ENCODE measurements at places on chromosomes 11 and 22.

DNA sequence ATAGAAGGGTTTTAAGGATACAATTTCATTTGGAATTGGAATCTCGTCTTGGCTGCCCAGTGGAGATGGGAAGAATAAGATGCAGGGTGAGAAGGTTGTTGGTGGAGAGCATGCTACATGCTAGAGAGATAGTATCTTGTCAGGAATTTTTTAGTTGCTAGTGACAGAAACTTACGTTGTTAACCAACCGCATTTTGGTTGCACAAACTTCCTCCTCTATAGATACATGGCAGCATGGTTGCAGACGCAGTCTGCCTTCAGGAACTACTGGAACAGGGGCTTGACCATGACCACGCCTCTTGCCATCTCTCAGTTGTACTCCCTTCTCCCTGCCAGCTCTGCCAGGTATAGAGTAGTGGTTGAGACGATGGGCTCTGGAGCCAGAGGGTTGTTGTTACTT lies 13.5 kb upstream of the CCDC90B start:
- no peak for DNase-seq

GRCh38 chr22:20013382-20013871 lies 3.2 kb downstream of the ARVCF start:
- DNase-seq: no peak

DNA sequence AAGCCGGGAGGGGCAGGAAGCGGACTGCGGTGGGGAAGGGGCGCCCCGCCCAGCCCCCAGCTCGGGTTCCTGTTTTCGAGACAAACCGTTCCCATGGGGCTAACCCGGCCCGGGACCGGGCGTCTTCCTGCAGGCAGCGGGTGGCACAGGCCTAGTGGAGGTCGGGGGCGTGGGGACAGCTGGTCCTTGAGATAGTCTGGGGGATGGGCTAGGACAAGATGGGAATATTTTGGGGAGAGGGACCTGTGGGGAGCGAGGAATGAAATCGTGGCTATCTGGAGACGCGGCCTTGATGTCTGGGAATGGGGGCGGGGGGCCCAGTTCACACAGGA lies 1.2 kb upstream of the RASGRP2 start:
- DNase-seq: peak; percentile 54

DNA sequence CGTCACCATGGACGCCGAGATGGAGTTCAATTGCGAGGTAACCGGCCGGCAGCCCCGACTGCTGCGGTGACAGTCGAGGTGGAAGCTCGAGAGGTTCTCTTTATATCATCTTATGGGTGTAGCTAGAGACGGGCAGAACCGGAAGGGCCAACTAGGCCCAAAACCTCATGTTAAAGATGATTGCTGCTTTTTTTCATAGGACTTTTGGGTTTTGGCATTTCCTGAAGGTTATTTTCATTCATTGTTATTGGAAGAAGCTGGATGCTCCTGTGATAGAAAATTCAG lies 585 bp downstream of the NF2 start:
- no peak for DNase-seq

GRCh38 chr11:93822359-93822758 lies 28.1 kb downstream of the VSTM5 start:
- DNase-seq: no peak

DNA sequence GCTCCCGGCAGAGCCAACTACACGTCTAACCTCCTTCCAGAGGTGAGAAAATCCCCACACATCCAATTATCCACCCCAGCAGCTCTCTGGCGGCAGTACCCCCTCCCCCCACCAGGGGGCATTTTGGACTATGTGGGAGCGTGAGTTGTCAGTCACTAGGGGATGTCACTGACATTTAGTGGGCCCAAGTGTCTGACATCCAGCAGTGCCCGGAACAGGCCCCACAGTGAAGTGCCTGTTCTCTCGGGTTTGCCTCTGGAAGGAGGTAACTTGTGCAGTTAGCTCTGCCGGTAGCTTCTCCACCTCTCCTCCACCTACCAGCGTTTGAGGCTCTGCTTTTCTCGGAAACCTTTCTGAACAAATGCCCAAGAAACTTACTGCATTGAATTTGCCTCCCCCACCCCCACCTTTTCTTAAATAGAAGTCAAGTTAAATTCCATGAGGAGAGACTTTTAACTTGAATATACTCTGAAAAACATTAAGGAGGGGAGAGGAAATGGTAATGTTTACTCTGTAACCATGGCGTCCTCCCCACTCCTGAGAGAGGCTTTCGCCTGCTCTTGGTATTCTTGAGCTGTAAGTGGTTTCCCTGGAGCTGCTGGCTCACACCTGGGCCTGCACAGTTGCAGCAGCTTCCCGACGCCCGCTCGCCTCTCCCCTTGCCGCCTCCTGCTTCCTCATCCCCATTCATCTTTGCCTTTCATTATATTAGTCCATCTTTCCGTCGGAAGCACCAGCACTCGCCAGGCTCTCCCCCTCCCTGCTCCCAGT lies 112.8 kb downstream of the WNT7B start:
- peak; percentile 37 for DNase-seq

GRCh38 chr22:21707677-21708076 lies 27.9 kb downstream of the YPEL1 start:
- no peak for DNase-seq

- DNase-seq: no peak
Measured at GRCh38 chr11:34775417-34775888, 140.7 kb downstream of the APIP start.

DNA sequence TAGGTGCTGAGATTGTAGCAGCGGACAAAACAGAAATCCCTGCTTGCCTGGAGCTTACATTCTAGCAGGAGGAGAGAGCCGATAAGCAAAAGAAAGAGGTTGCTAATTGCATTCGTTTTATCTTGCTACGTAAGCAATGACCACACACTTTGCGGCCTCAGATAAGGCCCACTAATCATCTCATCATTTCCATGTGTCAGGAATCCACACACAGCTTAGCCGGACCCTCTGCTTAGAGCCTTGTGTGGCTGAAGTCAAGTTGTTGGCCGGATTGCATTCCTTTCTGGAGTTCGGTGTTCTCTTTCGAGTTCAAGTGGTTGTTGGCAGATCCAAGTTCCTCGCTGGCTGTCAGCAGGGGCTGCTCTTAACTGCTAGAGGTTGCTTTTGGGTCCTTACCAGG lies 101.6 kb downstream of the CHST1 start:
- DNase-seq: no peak

- DNase-seq: no peak
Measured at GRCh38 chr11:109040303-109040702, 375.4 kb downstream of the DDX10 start.

DNA sequence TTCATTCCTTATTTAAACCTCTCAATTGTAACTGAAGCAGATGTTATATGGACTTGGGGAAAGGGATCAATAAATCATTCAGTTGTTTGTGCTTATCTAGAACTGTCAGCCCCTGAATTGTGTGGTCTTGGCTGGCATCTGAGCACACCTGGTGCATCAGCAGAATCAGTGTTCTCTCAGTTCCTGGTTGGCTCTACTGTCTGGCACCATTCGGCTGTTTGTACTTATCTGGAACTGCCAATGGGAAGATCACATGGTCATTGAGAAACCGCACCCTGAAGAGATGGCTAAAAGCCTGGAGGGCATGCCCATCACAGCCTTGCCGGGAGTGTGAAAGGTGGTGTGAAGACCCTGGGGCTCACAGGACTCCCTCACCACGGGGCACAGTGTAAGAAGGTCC lies 37.1 kb upstream of the EHF start:
- DNase-seq: no peak

DNA sequence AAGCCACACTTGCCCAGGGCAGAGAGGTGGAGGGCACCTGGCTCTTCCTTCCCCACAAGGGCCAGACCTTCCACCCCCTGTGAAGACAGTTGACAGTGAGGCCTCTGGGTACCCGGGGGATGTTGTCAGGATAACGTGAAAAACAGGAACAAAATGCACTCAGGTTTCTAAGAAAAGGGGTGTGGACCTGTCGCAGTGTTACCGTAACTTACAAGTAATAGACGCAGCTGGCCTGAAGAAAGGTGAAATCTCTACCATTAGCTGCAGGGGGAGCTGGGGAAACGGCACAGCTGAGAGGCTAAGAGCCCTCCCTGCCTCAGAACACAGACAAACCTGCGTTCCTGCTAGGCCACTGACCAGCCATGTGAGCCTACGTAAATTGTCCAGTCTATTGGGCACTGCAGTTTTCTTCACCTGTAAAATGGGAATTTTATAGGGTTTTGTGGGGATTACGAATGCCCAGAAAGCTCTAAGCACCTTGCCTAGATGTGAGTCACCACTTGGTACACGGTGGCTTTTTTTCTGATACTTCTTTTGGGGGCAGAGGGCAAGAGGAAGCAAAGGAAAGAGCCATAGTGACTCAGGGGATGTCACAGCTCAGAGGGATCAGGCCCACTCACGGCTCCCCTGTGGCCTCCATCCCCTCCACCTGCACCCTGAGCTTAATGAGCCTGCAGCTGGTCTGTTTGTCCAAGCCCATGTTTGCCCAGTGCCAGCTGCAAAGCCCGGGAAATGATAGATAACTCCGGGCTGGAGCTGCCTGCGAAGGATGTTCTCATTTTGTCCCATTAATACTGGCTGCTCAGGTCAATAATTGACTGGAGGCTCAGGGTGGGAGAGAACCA lies 18.4 kb upstream of the CABP7 start:
- DNase-seq: no peak

GRCh38 chr11:21446939-21447590 lies 745.8 kb upstream of the ANO5 start:
- no peak for DNase-seq

GRCh38 chr11:111549196-111549868 lies 8.8 kb downstream of the LAYN start:
- DNase-seq: no peak

- no peak for DNase-seq
Measured at GRCh38 chr11:11057472-11057854, 199.6 kb upstream of the ZBED5 start.

DNA sequence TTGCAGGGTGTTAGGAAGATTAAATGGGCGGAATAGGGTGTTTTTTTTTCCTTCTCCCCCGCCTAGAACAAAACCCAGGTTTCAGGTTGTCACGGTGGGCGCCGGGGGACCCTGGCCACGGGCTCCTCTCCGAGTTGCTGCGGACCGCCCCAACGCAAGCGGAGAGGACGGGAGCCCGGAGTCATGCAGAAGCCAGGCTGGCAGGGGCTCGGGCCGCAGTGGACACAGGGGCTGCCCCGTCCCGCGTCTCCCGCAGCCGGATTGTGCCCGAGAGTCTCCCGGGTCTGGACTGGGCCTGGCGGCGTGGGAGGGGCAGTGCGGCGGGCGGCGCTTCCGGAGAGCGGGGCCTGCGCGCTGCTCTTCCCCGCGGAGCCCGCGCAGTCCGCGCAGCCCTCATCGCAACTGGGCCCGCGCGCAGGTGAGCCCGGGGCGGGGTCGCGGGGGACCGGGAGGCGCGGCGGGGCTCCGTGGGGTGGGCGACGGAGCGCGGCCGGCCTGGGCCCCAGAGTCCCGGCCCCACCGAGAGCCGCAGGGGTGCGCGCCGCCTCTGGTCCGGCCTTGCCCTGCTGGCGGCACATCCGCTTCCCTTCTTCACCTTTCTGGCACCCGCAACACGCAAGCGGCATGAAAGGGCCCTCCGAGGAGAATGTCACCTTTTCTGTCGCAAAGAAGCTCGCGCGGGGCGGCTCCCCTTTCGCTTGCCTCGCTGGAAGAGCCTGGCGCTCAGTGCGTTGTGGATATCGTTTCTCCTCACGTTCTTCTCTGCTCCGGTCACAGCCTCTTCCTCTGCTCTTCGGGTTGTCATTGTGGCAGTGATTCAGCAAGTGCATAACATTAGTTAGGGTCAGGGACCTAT lies at the start of gene TIRAP:
Gene TIRAP (plus strand): TSS at position 358 of the 856 bp plus-strand sequence. CDS start 7,802 bp downstream, outside the sequence.
- no peak for DNase-seq

All from stimulated activated CD8-positive, alpha-beta memory T cell treated with anti-CD3 and anti-CD28 coated beads, Interleukin-4, amount 100 ng/mL, for 4 hours (primary cell).